ENCODE measurements at places on chromosomes 1 and 21. TPM values are rescaled to one million over a fixed set of nuclear protein-coding genes. Genes with fewer than 3 reads are reported as not detected.

The MYOG gene
- not detected for total RNA-seq

The TNFRSF4 gene
- 0.57 TPM for total RNA-seq

The NBPF20 gene
- total RNA-seq = 3.7 TPM

The TIE1 gene
- total RNA-seq = 472 TPM

Data from thoracic aorta endothelial cell (primary cell).